ENCODE measurements at places on chromosomes 6 and 20.

DNA sequence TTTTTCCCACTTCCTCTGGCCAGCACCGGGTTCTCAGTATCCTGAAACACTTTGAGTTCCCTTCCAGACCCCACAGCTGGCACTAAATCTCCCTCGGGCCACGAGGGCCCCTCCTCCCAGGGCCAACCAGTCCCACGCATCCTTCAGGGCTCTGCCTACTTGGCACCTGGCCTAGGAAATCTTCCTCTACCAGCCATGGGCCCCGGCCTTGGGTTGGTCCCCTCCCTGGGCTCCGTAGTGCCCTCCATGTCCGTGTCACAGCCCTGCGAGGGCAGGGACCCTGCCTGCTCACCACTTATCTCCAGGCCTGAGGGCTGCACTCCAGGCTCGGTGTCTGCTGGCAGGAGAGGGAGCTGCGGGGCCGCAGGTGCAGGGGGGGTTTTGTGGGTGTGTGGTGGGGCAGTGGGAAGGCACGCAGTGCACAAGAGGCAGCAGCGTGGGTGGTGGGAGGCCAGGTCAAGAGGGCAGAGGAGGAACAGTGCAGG, 48.8 kb upstream of the CDH22 start:
- no peak for DNase-seq

DNA sequence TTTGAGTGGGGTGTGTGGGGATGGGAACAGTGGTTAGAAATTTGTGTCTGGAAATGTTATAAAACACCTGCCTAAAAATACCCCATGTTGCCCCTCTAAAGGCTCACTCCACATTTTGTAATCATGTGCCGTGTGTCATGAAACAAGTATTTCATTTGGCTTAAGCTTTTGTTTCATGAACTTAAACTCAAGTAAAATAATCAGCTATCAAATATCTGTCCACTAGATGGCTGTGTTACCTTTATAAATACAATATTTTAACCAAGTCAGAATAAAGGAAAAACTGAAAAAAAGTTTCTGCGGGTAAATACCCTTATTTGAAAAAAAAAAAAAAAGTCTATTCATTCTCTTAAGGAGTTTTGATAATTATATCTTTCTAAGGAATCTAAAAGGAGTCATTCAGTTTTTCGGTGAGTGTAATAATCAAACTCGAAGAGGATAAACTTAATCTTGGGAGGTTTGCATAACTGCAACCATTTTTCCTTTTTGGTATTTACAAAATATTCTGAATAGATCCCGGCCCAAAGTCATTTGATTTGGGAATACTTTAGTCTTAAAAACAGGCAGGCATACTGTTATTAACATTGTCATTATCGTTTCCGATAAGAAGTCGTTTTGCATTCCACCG, 29.9 kb upstream of the MTRF1L start:
- peak; percentile 71 for DNase-seq

DNA sequence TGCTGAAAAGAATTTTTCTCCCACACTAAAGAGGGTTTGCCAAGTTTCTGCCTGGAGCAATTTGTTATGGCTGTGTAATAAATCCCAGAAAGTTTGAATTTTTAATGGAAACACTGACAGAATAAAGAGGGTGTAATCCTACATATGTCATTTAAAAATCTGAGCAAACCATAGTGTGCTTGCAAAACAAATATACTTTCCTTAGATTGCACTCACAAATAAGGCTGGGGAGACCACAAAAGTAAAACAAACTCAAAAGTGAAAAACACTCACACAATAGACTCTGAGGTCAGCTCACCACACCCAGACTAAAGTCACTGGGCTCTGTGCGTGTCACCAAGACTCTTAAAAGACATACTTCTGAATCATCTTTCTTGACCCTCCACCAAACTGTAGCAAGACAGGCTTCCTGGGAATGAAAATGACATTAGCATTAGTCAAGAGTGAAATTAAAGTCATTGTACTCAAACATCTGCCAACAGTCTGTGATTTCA, 4.8 kb upstream of the ATXN1 start:
- DNase-seq = peak; percentile 92

DNA sequence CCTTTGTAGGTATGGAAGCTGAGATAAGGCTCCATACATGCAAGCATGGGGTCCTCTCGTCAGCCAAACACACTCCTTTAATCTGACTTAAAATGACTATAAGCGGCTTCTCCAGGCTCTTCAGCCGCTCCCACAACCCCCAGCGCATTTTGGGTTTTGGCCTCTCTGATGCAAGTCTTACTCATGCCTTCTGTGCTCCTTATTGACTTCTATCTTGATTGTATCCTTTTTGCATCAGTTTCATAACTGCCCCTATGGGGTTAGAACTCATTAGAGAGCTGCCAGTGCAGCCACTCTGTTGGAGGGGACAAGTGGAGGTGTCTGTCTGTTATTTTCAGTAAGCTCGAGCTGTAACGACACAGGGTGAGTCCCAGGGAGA, 70.1 kb upstream of the TAB2 start:
- no peak for DNase-seq

DNA sequence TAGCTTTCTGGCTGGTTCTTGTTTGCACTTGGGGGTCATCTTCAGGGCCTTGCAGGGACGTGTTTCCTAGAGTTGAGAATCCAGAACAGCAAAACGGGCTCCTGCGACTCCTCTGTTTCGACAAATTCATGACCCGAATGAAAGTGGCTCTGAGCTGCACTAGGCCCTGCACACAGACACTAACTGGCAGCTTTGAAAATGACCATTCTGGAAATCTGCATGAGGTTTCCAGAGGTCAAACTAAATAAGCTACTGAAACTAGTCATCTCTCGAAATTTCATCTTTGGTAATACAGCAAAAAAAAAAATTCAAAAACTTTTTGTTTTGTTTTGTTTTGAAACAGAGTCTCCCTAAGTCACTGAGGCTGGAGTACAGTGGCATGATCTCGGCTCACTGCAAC, 15.5 kb upstream of the BMP7 start:
- no peak for DNase-seq

GRCh38 chr6:150312844-150313584, 55.8 kb upstream of the IYD start:
- no peak for DNase-seq

GRCh38 chr6:57303931-57304681, 13.3 kb upstream of the PRIM2 start:
- DNase-seq = no peak

DNA sequence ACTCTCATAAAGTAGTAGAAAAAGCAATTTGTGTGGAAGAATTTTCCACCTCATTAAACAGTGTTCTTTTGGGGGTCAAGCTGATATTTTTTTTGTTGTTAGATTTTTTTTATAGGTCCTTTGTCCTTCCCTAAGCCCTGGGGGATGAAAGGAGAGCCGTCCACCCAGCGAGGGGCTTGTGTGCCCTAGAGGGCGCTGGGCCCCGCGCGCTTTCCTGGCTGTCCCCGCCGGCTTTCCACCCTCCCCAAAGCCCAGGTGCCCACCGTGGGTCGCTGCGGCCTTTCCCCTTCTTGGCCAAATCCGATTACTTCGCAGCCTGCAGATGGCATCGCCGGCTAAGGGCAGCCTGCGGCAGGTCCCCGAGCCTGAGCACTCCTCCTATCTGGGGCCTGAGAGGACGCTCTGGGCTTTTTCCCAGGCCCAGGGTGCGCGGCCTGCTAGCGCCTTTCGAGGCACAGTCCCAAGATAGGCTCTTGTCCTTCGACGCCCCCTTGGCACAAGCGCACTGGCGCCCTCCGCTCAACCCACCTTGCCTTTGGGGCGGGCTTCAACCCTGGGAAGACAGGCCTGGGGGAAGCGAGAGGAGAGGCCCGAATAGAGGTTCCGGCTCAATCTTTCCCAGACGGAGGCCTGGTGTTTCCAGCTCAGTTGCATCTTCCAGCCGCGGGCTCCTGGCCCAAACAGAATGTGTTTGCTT, 33.6 kb downstream of the TFAP2A start:
- DNase-seq = no peak

GRCh38 chr20:63067266-63067635, 60.5 kb upstream of the BHLHE23 start:
- no peak for DNase-seq

DNA sequence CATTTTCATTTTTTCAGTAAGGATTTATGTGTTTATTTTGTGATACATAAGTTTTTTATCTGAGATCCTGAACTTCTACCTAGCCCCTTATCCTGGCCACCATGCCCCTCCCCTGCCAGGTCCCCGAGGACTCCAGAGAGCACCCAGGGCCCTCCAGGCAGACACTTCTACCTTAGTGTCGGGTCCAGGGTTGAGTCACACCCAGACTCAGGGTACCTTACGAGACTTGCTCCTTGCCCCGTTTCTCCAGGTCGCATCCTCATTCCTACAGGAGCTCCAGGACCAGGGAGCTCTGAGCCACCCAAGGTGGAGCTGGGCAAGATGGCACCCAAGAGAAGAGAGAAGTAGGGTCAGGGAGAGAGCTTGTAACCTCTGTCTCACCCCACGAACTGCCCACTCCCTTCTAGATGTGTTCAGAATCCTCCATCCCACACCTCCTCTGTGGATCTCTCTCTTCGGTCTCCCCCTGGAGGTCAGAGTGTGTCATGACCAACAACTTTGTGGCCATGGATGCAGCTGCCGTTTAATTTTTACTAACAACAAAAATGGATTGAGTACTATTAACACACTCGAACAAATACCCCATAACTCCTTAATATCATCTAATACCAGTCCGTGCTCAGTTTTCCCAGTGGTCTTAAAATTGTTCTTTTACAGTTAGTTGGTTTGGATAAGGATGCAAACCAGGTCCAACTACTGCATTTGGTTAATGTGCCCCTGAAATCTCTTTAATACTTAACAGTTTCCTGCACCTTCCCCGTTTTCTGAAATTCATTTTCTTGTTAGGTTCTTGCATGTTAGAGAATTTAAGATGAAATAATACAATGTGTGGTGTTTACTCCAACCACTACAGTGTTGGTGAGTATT, 130.6 kb upstream of the INSM1 start:
- peak; percentile 58 for DNase-seq

GRCh38 chr6:32111424-32112066, 2.4 kb upstream of the TNXB start:
- DNase-seq = no peak
